ENCODE measurements at places on chromosomes 3 and 15.

- DNase-seq = no peak
Observed at GRCh38 chr15:47299846-47300434, 417.4 kb upstream of the SEMA6D start.

- no peak for DNase-seq
Observed at GRCh38 chr3:74351213-74351612, 263.2 kb downstream of the CNTN3 start.

GRCh38 chr3:60514866-60515265 is 736.4 kb downstream of the FHIT start:
- DNase-seq = no peak

GRCh38 chr3:9828801-9829755 is 14.7 kb downstream of the RPUSD3 start:
- DNase-seq = no peak

DNA sequence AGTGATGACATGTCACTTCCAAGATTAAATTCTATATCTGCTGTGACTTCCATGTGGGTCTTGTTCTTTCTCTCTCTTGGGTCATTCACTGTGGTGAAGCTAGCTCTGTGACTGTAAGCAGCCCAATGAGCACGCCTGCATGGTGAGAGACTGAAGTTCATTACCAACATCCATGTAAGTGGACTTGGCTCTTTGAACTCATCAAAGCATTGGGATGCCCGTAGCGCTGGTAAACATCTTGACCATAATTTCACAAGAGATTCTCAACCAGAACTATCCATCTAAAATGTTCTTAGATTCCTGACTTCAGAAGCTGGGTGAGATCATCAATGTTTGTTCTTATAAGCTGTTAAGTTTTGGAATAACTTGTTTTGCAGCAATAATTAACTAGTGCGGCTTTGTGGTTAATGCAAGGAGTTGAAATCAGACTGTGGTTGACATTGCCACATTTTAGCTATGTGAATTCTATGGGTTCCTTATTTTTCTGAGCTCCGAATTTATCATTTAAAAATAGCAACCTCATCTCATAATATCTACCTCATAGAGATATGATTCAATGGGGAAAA is 31.6 kb upstream of the LRRC3B start:
- DNase-seq = no peak

DNA sequence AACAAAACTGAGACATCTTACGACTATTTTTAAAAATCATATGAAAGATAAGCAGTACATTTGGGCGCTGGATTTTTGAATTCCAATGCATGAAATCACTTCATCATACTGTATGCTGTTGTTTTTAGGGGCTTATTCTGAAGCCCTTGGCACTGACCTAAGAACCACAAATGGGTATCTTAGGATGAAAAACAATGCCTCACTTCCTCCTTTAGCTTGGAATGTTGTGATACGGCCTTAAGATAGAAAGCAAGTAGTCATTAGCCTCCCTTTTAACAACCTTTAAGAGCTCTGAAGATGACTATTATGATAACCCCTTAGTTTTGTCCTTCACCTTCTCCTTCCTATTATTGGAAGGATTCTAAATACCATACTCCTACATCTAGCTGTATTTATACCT is 289.8 kb downstream of the ARPP21 start:
- no peak for DNase-seq

DNA sequence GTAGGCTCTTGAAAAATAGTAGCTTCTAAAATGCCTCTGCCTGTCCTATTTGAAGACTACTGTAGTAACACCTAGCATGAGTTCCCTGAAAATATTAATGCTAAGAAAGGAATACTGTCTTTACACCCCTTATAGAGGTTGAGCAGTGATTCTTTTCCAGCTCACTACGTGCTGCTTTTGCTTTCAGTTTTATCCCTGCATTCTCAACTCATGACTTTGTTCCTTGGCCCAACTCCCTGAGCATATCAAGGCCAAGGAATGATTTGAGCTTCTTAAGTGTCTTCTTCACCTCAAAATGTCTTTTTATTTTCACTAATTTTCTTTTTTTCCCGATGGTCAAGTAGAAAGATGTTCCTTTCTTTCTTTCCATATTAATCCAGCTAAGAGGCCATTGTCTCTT is 16.5 kb upstream of the P2RY13 start:
- no peak for DNase-seq

- no peak for DNase-seq
Observed at GRCh38 chr15:40430271-40430805, 10.4 kb upstream of the BAHD1 start.

DNA sequence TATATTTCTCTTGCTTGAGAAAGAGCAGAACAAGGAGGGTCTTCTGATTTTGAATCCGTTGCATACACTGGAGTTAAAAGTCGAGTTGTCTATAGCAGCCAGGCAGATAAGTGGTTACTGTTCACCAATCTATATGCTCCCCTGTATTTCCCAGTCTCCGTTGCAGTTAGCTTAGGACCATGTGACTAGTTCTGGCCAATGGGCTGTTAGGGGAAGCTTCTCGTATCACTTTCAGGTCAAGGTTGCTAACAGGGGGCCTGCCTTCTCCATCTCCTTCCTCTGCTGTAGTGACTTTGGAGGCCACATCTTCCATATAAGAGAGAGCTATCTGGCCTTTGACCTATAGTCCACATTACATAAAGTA is 188.5 kb upstream of the KBTBD8 start:
- no peak for DNase-seq

DNA sequence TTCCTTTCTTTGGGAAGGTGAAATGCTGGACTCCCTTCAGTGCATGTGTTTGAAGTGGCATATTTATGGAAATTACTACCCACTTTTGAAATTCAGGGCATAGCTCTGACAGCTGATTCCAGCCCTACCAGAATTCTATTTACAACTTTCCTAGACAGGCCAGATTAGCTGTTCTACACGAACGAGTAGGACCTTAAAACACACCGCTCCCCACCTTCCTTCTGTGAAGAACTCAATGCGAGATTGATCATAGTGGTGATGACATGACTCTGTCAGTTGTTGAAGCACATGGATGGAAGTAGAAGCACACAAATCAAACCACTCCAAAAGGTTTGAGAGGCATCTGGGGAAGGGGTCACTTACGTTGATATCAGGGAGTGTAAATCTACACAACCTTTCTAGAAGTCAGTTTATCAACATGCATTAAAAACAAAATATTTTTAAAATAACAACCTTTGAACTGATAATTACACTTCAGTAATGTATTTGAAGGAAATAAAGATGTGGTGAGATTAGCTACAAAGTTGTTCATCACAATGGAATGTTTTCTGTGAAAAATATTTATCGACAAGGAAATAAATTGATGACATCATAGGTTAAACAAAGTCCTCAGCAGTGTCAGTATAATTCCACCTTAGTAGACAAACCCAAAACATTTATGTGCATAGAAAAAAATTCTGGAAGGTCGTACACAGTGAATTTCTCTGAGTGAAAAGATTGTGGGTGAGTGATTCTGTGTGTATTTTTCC is 29.8 kb downstream of the RARB start:
- DNase-seq = no peak

- DNase-seq = no peak
Observed at GRCh38 chr3:106810300-106810875, 566.9 kb upstream of the CCDC54 start.

GRCh38 chr3:103624271-103624670 is 1189.5 kb downstream of the ZPLD1 start:
- no peak for DNase-seq

DNA sequence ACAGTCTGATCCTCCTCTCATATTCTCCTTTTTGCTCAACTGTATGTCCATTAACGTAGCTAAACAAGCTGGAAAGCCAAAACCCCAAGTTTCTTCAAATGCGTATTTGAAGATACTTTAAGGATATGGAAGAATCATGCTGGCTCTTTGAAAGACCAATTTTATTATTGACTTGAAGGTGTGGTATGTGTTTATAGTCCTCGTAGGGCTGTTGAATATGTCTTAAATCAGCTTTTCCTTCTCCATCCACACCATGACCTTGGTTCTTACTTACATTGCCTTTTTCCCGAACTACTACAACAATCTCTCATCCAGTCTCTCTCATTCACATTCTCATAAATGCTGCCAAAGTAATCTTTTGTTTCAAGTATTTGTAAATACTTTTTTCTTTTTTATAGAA is 19.7 kb upstream of the THUMPD3 start:
- no peak for DNase-seq

DNA sequence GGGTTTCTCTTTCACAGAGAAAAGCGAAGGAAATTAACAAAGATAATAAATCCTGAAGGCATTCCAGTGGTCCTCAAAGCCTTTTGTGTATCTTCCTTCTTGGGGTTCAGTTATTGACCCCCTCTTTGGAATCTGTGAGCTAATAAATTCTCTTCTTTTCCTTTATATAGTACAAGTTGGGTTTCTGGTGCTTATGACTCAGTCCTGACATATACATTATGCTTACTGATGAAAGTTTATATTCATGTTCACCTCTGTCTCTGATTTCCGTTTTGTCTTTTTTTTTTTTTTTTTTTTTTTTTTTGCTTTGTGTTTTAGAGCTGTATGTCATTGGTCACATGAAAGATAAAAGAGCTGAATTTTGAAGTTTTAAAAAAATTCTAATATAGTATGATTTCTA is 230.7 kb upstream of the RBMS3 start:
- DNase-seq = no peak

DNA sequence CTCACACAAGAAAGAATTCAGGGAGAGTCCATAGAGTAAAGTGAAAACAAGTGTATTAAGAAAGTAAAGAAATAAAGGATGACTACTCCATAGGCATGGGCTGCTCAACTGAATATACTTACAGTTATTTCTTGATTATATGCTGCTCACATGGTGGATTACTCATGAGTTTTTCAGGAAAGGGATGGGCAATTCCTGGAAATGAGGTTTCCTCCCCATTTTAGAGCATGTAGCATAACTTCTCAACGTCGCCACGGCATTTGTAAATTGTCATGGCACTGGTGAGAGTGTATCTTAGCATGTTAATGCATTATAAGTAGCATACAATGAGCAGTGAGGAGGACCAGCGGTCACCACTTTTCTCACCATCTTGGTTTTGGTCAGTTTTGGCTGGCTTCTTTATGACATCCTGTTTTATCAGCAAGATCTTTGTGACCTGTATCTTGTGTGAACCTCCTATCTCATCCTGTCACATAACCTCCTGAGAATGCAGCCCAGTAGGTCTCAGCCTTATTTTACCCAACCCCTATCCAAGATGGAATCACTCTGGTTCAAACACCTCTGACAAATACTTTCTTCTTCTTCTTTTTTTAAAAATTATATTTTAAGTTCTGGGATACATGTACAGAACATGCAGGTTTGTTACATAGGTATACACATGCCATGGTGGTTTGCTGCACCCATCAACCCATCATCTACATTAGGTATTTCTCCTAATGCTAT is 849.7 kb downstream of the TBL1XR1 start:
- no peak for DNase-seq

DNA sequence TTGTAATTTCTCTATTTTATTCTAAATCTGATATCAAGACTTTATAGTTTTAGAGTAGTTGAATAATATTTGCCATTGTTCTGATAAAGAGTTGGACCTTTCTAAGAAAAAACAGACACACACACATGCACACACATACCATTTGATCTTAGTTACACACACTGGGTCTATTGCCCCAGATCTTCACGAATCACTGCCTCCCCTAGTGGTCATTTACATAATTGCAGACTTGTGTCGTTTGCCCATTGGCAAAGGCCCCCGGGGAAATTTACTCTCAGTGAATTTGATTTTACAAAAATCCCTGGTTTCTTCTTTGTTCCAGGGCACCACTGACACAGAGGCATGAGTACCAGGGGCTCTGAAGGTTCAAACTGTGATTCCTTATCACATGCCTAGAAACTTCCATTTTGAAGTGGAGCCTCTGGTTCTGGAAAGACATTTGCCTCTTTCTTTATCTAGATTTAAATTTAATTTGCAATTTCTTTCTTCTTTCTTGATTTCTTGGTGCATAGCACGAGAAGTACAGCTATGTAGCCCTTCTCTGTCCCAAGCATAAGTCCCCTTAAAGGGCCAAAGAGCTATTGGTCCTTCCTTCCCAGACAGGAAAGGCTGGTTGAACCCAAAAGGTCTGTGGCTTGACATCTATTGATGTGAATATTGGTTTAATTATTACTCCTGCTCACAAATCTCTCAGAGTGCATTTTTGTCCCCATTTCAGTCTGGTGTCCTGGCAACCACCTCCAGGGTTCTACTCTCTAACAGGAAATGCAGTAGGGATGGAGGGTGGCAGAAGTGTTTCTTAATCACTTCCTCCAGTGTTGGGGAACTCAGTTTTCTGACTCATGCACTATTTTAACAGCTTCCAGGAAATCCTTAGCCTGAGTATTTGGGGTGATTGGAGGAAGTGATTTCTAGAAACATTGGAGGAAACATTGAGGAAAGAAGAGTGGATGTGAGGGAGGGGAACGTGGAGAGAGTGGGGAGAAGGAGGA is 32.4 kb upstream of the SLC6A11 start:
- no peak for DNase-seq

GRCh38 chr15:52362497-52362896 is 66.9 kb upstream of the MYO5C start:
- no peak for DNase-seq

DNA sequence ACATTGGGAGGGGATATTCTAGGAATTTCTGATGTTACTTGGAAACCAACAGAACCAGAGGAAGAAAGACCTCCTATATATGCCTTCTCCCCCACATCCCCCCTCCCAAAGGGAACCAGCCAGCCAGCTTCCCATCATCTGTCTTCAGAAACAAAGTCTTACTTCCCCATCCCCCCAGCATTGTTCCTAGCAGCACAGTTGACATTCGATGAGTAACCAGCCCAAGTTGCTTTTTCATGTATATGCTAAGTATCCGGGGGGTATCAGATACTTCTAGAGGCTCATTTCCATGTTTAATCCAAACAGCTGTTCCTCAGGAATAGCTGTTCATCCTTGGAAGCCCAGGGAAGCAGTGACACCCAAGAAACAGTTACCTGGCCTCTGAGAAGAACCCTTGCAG is 16.0 kb downstream of the RMDN3 start:
- no peak for DNase-seq

DNA sequence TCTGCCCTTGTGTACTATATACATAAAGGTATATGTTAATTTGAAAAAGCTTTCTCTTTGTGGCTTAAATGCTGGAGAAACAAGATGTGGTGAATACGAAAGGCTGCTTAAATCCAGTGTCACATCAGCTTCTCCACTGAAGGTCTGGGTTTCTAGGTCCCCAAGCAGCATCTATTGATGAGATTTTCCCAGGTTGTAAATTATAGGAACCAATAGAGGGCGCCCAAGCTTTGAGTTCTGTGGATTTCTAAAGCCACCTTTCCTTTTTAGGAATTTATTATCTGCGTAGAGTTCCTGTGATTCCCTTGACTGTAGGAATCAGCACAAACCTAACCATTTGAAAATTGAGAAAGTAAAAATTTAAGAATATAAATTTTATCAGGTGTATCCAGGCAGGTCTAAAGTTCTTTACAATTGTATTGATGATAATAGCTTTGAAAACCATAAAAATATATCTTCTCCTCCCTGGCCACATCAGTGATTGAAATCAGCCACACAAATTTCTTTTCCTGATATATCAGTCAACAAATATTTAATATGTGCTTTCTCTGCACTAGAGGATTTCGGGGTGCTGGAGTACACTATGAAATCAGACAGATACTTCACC is 88.3 kb upstream of the ADAMTSL3 start:
- DNase-seq = no peak

- DNase-seq = no peak
Observed at GRCh38 chr15:79130535-79131130, 40.1 kb upstream of the RASGRF1 start.

- DNase-seq = no peak
Observed at GRCh38 chr15:85771271-85771670, 23.5 kb downstream of the KLHL25 start.

- DNase-seq = no peak
Observed at GRCh38 chr3:28859897-28860296, 421.0 kb upstream of the RBMS3 start.

GRCh38 chr3:184175981-184176376 is 1.3 kb downstream of the AP2M1 start:
- DNase-seq = no peak
